ENCODE measurements at places on chromosomes 1 and 21. TPM values are rescaled to one million over a fixed set of nuclear protein-coding genes. Genes with fewer than 3 reads are reported as not detected.

DNA sequence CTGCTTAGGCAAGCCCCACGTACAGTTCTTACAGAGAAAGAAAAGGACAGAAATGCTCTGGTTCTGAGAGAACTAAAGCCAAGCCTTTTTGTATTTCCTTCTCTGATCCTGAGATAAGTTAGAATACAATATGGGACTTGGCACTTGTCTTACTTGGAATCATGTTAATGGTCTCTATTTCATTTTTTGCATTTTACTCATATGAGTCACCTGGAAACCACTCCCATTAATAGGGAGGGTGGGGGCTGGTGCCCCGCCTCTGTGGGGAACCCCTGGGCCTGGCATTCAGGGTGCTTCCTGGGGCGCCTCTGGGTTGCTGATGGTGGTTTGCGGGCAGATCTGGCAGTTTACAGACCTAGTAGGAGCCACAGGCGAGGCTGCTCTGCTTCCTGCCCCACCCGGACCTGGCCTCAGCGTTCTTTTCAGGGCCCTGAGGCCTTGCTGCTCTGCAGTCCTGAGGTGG, 26.7 kb downstream of the TSPAN2 start:
- no peak for DNase-seq

S1PR1 gene
- total RNA-seq, result 12.5 TPM

- DNase-seq, result no peak
Observed at GRCh38 chr1:203328714-203329122, 22.2 kb downstream of the FMOD start.

ATP1A4 gene
- total RNA-seq, result not detected

DNA sequence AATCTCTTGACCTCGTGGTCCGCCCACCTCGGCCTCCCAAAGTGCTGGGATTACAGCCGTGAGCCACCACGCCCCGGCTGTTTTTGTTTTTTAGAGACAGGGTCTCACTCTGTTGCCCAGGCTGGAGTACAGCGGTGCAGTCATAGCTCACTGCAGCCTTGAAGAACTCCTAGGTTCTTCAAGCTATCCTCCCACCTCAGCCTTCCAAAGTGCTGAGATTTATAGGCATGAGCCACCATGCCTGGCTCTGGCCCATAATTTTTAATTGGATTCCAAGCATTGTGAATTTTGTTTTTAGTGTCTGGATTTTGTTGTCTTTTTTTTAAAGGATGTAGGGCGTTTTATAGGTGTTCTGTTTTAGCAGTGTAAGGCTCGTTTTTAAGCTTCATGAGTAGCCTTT, 28.6 kb upstream of the TXLNA start:
- DNase-seq, result peak; percentile 15

GRCh38 chr1:231062500-231063270, 22.6 kb upstream of the FAM89A start:
- DNase-seq, result peak; percentile 68

DNA sequence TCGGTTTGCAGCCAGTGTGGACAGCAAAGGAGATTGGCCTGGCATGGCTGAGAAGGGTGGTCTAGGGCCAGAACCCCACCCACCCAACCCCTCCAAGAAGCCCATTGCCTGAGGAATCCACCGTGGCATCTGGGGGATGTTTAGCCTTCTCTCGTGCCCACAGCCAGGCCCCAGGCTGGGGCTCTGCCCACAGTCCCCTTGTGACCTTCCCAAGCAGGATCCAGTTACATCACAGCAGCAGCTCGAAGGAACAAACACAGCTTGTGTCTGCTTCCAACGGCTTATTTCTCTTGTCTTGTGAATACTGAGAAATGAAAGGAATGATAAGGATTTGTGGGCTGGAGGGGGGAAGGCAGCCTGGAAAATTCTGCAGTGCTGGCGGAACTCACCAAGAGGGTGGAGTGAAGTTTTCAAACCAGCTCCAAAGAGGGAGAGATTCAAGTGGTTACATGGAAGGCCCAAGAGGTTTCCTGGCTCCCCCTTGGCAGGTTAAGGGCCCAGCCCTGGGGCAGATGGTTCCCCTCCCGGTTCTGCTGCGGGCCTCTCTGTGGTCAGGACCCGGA, 61.6 kb downstream of the DHRS3 start:
- DNase-seq, result peak; percentile 93

GRCh38 chr21:44498280-44499210, 41.5 kb downstream of the KRTAP10-1 start:
- no peak for DNase-seq

BARHL2 gene
- total RNA-seq, result not detected

Measured in IMR-90 (cell line).